ENCODE measurements at places on chromosomes 1 and 21.
A peak's percentile ranks its signal among the peaks of the same experiment; 100 is the strongest.

DNA sequence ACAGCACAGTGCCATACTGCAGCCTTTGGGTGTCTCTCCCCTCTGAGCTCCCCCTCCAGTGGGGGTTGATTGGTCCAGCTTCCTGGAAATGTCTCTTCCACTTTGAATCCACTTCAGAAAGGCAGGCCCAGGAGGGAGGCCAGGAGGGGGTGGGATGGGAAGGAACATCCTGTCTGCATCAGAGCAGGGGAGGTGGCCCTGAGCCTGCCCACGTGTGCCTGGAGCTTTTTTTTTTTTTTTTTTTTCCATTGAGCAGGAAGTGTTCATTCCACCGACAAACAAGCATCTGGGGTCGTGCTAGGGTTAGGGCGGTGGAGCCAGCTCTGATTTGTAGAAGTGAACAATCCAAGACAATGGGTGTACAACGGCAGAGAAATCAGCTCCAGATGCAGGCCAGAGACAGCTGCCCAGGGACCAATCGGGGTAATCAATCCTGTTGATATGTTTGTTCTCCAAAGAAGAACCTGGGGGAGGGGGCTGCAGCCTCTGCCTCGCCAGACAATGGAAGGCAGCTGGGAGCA is 93.3 kb downstream of the SSBP3 start:
- no peak for DNase-seq

- no peak for DNase-seq
Measured at GRCh38 chr1:116760487-116760886, 6.3 kb downstream of the CD2 start.

GRCh38 chr21:23639721-23640120 is 1967.6 kb downstream of the MRPL39 start:
- DNase-seq: no peak

DNA sequence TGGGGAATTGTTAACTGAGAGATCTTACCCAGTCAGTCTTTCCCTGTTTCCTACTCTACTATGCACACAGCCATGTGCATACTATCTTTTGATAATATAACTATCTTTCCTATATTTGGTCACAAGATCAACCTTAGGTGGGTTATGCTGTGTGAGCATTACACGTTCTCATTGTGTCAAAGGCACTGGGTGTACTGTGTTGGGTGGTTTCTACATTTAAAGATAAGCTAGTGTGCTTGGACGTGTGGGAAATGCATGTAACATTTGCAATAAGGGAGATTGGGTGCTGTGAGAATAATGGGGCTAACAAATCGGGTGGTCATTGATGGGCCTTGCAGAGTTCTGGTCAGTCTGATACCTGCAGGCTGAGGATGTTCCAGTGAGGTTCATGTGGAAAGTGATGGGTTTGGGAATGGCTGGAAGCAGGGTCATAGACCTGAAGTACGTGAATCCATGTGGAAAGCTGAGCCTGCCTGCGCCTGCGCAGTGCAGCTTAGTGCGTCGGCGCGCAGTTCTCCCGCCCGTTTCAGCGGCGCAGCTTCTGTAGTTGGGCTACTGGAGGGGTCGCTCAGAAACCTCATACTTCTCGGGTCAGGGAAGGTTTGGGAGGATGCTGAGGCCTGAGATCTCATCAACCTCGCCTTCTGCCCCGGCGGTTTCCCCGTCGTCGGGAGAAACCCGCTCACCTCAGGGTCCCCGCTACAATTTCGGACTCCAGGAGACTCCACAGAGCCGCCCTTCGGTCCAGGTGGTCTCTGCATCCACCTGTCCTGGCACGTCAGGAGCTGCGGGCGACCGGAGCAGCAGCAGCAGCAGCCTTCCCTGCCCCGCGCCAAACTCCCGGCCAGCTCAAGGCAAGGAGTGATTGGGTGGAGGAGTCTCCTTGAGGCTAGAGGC is at the start of gene MSH4:
Gene MSH4, plus strand, starts transcription at position 507 of the 897 bp plus-strand sequence. Its CDS starts 104 bp downstream, at position 611.
- no peak for DNase-seq

GRCh38 chr1:209889077-209889418 is 49.0 kb upstream of the SYT14 start:
- DNase-seq: no peak

DNA sequence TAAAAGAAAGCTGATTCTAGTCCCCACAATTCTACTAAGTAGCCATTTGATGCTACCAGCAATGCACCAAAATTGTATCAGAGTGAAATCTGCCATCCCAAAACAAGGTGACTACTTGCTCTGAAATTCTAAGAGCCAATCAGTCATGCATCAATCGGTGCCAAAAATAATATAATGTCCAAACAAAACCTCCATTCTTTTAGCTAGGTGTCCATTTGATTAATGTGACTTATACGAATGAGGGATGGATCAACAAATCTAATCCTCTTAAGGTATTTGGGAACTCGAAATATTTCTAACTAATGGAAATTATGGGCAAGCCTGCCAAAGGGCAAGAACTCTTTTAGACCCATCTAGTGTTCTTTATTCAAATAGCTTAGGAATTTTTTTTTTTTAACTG is 66.4 kb upstream of the NEK2 start:
- no peak for DNase-seq

DNA sequence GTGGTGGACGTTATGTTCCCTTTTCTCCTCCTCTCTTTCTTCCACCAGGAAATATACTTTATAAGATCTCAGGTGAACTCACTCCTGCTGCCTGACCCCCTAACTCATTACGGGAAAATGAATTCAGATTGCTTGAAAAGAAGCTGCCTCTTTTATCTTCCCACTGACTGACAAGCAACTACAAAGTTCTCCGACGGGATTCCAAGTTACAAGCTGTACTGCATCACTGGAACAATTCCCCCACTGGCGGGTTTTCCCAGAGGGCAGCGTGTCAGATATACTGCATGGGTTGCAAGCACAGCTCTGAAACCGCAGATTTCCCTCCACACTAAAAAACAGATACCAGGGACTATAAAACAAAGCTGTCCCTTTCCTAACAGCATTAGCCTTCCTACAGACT is 390.6 kb downstream of the KCTD3 start:
- DNase-seq: no peak

DNA sequence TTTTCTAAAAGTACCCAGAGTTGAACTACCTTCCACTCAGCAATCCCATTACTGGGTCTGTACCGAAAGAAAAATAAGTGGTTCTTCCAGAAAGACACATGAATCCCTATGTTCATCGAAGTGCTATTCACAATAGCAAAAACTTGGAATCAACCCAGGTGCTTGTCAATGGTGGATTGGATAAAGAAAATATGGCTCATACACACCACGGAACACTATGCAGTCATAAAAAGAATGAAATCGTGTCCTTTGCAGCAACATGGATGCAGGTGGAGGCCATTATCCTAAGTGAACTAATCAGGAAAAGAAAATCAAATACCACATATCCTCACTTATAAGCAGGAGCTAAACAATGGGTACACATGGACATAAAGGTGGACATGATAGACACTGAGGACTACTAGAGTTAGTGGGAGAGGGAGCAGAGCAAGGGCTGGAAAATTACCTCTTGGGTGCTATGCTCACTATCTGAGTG is 32.9 kb upstream of the JUN start:
- no peak for DNase-seq

- no peak for DNase-seq
Measured at GRCh38 chr1:192689459-192689858, 53.5 kb downstream of the RGS13 start.

GRCh38 chr1:91059157-91059556 is 37.3 kb upstream of the ZNF644 start:
- no peak for DNase-seq

DNA sequence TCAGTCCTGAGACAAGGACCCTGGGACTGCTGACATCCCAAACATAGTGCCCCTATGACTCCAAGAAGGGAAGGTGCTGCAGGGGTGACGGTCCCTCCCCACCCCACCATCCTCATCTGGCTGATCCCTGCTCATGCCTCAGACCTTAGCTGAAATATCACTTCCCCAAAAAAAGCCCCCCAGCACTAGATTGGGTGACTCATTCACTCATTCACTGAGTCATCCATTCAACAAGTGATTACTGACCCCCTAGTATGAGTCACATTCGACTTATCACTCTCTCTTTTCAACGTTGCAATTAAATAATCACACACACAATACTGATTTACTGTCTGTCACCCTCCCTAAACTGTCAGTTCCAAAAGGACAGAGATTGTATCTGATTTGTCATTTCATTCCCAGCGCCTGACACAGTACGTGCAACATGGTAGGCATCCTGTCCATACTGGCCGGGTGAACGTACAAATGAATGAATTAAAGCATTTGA is 48.6 kb downstream of the HIVEP3 start:
- DNase-seq: no peak

DNA sequence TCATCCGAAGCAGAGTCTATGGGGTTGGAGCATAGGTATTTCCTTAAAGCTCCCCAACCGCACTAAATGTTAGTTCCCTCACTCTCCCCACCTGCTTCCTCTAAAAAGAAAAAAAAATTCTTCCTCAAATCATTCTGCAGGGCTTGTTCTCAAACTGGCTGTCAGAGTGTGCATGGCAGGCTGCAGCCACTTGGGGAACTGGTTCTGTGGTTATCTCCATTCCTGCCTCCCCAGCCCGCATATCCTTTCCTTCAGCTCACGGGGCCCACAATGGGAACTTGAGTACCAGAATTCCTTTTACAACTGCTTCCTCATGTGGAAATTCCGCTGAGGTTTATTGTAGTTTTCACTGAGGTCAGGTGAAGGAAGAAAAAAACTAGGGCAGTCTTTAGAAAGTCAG is 159.2 kb downstream of the PIGK start:
- DNase-seq: no peak

DNA sequence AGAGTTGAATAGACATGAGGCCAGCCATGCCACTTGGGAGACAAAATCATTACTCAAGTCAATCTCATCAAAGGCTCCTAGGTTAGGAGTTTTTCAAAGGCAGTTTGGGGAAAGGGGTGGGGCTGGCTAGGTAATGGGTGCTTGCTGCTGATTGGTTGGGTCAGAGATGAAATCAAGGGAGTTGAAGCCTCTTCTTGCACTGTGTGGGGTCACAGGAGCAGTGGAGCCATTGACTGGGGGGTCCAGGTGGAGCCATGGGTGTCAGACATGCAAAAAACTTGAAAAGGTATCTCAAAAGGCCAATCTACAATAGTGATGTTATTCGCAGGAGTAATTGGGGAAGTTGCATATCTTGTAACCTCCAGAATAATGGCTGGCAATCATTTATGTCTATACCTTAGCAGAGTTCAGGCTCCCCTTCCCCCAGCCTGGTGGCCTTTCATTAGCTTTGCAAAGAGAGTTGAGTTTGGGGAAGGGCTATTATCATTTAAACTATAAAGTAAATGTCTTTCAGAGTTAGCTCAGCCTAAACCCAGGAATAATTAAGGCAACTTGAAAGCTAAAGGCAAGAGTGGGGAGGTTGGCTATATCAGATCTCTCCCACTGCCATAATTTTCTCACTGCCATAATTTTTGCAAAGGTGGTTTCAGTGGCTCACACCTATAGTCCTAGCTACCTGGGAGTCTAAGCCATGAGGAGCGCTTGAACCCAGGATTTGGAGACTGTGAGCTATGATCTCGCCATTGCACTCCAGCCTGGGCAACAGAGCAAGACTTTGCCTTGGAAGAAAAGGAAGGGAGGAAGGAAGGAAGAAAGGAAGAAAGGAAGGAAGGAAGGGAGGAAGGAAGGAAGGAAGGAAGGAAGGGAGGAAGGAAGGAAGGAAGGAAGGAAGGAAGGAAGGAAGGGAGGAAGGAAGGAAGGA is 7.8 kb upstream of the PINK1 start:
- no peak for DNase-seq

DNA sequence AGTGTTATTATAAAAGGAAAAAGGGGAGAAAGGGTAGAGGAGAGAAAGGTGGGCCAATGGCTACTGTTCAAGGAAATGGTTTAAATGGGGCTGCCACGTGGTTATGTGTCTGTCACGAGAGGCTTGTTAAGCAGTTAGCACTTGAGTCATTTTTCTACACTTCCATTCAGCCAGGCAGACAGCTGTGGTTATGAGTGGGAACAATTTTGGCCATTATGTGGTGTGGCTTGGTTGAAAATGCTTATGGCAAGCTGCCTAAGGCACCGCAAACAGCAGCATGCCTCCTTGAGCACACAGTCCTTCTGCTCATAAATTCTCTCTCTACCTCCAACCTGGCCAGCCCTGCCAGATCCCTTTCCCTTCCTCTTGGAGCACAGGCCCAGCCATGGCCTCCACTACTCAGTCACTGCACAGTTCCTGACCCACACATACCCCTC is 3.2 kb upstream of the SRM start:
- no peak for DNase-seq

DNA sequence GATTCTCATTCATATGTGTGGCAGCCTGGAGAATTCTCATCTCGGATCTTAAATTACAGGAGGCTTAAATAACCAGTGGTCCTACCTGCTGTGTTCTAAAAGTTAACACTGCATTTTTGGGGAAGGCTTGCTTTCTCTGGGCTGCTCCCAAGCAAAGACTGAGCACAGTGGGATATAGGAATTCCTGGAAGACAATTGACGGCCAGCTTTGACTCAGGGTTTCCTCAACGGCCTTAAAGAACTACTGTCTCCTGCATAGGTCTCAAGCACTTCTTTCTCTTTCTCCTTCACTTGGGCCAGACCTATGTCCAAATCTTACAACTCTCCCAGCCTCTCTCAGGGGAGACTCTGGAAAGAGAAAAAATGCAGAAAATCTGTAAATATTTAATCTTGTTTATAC is 1.0 kb upstream of the KRTAP13-3 start:
- DNase-seq: no peak

- DNase-seq: peak; percentile 89
Measured at GRCh38 chr1:18820791-18821641, 38.4 kb downstream of the TAS1R2 start.

GRCh38 chr1:185680453-185680852 is 53.7 kb upstream of the HMCN1 start:
- DNase-seq: no peak

DNA sequence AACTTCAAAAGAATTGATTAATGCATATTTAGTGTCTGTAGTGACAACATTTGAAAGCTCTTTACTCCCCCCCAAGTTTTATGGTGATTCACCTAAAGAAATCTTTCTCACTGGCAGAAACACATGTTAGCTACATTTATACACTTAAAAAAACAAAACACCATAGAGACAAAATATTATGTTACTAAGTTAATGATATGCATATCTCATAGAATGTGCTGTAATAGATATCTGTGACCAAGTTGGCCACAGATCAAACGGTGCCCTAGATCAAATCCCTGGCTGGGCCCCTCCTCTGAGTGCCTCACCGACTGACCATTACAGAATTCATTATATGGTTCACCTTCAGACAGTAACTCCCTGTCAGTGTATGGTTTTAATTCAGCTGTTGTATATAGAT is 322.1 kb upstream of the LYPLAL1 start:
- no peak for DNase-seq

- DNase-seq: no peak
Measured at GRCh38 chr1:6688757-6689156, 12.9 kb downstream of the DNAJC11 start.

GRCh38 chr1:158527190-158527815 is 26.9 kb downstream of the OR6Y1 start:
- DNase-seq: no peak

DNA sequence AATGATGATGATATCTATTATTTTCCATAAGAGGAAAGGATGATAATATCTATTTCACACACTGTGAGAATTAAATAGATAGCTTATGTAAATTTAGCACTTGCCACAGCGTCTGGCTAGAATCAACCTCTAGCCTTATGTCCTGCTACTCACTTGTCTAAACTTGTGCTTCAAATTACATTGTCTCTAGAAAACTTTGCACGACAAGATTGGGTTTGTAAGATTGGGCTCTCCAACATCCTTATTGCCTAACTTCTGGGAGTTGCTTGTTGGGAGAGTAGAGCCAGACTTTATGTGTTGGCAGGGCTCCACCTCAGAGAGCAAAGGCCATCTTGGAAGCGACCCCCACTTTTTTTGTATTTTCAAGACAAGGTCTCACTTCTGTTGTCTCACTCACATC is 50.0 kb upstream of the POGK start:
- no peak for DNase-seq

All from neural crest cell (in vitro differentiated cells).